ENCODE measurements at places on chromosomes 16 and 17.
A peak's percentile ranks its signal among the peaks of the same experiment; 100 is the strongest.

DNA sequence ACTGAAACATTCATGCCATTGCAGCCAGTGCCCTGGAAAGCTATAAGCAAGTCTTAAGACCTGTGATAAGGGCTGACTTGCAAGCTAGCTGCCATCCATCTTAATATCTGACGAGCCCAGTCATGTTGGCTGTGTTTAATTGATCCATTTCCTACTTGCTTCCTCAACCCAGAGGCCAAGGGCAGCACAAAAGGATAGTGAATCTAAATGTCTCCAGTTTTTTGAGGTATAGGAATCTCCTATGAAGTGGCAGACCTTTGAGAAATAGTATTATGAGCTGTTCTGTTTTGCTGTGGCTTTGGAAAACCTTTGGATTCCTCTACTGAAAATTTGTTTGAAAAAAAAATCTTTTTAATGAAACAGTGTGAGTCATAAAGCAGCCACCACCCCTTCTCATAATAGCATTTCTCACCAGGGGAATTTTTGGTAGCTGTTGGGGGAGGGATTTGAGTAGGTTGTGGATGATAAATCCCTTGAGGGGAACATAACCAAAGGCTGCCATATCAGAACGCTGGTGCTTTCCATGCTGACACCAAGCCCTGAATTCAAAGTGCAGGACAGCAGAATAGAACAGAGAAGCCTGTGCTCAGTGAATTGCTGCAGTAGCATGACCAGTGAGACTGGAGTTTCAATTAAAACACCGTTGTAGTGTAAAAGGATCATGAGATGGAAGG, 12.9 kb downstream of the ZNRF1 start:
- peak; percentile 32 for DNase-seq

DNA sequence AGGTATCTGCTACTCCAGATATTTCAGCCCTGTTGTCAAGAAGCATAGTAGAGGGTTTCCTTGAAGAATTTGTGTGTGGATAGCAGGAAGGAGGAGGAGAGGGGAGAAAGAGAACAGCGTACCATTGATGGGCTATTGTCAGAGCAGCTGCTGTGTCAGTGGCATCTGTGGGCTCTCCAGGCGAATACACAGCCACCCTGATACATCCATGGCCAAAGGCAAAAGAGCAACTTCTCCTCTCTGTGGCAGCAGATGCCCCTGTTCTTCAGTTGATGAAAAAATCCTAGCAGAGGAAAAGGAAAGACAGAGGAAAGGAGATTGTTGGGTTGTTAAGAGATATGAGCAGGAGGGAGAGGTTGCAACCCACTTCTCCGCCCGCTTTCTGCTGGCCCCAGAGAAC, 12.2 kb upstream of the KCNJ2 start:
- DNase-seq = no peak

DNA sequence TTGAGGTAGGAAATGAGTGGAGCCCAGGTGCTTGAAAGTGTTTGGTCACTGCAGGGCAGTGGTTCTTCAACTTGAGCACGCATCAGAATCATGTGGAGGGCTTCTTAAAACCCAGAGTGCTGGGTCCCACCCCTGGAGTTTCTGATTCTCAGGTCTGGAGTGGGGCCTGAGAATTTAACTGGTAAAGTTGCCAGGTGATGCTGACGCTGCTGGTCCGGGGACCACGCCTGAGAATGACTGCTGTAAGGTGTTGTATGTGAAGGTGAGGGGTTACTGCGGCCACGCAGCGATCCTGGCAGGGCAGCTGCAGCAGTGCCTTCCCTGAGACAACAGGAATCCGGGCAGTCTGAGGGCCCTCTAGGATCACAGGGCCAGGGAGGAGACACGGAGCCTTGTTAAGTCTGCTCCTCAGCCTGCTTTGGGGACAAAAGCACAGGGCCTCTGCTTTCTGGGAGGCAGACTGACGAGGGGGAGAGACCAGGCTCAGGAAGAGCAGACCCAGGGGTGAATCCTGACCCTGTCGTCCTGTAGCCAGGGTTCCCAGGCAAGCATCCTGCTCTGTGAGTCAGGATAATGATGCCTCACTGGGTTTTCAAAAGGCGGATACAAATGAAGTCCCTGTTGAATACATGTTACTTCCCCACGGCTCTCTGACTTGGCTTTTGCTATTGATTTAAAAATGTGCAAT, 16.2 kb downstream of the CCDC42 start:
- DNase-seq = no peak

GRCh38 chr17:2593821-2594721, 617 bp downstream of the PAFAH1B1 start:
- peak; percentile 75 for DNase-seq

- no peak for DNase-seq
Observed at GRCh38 chr17:45276031-45276430, 14.1 kb upstream of the SPATA32 start.

GRCh38 chr17:68456339-68457167, 743 bp downstream of the WIPI1 start:
- DNase-seq = no peak

- no peak for DNase-seq
Observed at GRCh38 chr16:81588326-81589081, 143.9 kb downstream of the CMIP start.

GRCh38 chr17:31554930-31555329, 163.5 kb downstream of the RAB11FIP4 start:
- no peak for DNase-seq

GRCh38 chr17:2964370-2964769, 99.0 kb downstream of the OR1D5 start:
- no peak for DNase-seq

- no peak for DNase-seq
Observed at GRCh38 chr17:42212382-42212781, 18.1 kb upstream of the GHDC start.

DNA sequence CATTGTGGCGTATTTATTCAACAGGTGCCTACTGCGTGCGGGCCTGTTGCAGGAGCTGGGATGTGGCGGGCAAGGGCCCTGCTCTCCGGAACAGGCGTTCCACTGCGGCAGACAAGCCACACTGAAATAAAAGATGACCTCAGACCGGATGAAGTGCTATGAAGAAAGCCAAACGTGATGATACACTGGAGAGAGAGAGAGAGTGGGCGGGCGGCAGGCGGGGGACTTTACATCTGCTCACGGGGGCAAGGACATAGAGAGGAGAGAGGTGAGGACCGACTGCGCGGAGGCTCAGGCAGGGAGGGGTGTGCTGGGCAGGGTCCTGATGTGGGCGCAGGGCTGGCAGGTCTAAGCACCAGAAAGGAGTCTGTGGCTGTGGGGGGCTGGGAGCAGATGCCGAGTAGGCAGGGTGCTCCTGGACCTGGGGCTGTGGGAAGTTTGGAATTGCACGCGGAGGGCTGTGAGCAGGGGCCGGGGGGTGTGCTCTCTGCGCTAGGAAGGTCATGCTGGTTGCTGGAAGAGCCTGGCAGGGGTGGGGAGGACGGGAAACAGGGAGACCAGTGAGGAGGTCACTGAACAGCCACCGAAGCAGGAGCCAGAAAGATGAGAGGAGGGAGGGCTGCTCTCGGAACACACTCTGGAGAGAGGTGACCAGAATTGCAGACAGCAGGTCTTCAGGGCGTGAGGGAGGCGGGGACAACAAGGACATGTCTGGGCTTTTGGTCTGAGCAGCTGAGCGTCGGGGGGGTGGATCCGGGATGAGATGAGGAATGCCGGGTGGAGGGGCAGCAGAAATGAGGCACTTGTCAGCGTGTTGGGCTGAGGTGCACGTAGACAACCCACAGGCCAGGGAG, 9.9 kb downstream of the MXRA7 start:
- no peak for DNase-seq

DNA sequence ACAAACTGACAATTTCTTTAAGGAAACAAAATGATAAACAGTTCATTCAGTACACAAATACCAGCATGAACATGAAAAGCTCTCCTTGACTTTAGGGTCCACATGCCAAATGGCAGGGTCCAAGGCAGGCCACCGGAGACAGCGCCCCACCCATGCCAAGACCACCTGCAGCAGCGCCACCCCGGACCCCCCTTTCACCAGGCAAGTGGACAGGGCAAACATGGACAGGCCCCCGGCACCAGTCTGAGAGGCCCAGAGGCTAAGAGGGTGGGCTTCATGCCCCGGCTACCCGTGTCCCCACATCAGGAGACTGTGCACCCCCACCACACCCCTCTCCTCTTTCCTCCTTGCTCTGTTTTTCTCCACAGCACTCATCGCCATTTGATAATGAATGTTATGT, 14.7 kb upstream of the ASGR2 start:
- no peak for DNase-seq

GRCh38 chr16:88978608-88979346, 1.8 kb upstream of the CBFA2T3 start:
- no peak for DNase-seq

- DNase-seq = no peak
Observed at GRCh38 chr17:75553295-75554110, 28.0 kb downstream of the LLGL2 start.

DNA sequence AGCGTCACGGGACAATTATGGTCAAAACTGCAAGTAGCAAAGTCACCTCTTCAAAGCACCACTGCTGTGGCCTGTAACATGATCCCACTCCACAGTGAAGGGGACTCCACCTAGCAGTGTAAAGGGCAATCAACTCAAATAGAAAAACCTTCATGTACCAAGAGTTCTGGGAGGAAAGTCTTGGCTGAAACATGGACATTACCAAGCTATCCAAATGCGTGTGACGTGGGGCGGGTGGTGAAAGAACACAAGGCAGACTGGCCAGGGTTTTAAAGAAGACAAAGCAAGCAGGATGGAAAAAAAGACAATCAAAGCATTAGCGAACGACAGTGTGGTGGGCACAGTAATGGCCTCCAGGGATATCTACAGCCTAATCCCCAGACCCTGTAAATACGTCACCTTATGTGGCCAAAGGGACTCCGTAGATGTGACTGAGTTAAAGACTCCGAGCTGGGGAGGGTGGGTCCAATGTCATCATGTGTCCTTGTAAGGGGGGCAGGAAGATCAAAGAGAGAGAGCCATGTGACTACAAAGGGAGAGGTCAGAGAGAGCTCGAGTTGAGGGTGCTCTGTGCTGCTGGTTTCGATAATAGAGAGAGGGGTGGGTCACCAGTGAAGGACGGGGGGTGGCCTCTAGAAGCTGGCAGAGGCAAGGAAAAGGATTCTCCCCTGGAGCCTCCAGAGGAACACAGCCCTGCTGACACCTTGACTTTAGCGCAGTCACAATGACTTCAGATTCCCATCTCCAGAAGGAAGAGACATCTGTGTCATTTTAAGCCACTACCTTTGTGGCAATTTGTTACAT, 6.0 kb downstream of the HSDL1 start:
- no peak for DNase-seq

- DNase-seq = no peak
Observed at GRCh38 chr17:50347894-50348291, 2.0 kb downstream of the XYLT2 start.

- DNase-seq = peak; percentile 51
Observed at GRCh38 chr17:75843577-75844529, at the start of gene UNC13D. TSS of gene UNC13D (minus strand) at chr17:75844404. CDS start at chr17:75844337, 67 bp downstream.

DNA sequence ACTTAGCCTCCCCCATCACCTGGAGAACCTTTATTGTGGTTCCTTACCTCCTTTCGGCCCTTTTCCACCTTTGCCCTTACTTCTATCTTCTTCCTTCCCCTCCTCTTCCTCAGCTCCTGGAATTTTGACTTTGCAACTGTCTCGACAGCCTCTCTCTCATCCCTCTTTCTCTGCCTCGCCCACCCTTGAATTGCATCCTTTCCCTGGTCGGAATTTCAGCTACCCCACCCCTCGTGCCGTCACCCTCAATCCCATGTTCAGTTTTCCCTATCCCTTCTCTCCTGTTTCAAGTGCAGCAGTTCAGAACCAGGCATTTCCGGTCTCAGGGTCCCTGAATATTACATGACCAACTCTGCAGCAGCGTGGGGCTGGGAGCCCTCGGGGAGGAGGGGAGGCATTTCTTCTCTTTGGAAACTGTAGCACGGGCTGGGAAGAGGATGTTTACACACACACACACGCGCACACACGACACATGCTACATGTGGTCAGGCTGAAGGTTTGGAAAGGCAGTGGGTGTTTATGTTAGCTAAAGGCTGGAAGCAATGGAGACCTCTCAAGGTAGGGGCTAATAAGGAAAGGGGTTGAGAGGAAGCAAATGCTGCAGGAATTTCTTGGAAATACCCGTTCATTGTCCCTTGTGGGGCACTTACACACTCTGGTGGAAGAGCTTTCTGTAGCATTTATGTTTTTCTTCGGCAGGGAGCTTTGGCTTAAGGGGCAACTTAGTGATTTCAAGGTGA, 971 bp downstream of the MINK1 start:
- no peak for DNase-seq

DNA sequence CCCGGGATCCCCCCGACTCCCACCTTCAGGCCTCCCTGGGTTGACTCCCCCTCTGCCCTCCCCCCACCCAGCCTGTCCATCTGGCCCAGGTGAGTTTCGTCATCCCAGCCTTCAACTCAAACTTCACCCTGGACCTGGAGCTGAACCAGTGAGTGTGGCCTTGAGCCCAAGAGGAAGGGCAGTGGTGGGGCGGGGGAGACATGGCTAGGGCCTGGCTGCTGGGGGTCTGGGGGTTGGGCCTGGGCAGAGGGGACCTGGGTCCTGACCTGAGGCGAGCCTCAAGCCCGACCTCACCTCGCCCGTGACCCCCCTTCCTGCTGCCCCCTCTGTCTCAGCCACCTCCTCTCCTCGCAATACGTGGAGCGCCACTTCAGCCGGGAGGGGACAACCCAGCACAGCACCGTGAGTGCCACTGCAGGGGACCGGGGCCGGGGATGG, 10.9 kb downstream of the ADAM11 start:
- DNase-seq = no peak

DNA sequence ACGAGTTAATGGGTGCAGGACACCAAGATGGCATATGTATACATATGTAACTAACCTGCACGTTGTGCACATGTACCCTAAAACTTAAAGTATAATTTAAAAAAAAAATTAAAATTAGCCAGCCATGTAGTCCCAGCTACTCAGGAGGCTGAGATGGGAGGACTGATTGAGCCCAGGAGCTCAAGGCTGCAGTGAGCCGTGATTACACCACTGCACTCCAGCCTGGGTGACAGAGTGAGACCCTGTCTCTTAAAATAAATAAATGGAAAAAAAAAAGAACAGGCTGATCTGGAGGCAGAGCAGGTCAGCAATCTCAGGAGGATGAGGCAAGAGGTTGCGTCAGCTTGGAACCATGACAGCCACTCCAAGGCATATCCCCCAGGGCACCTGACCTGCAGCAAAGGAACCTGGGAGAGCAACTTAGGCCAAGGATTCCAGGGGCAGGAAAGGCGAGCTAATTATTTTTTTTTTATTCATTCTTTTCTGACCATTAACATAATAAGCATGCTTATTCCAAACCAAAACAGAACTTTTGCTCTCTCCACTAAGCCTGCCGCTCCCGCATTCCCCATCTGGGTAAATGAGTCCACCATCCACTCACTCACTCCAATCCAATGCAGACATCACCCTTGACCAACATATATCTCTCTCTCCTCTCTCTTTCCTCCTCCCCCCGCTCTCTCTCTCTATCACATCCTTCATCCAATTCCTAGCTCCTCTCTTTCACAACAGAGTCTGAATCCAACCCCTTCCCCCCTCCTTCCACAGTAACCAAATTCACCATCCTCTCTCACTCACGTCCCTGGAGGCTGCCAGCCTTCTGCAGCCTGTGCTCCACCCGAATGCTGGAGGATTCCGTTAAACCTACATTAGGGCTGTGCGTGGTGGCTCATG, 47.7 kb downstream of the TK2 start:
- no peak for DNase-seq

Data from activated gamma-delta T cell treated with anti-CD3 and anti-CD28 coated beads, Interleukin-2, amount 50 U/mL, for 16 hours (primary cell).